ENCODE measurements at places on chromosomes 7 and 10. TPM values are rescaled to one million over a fixed set of nuclear protein-coding genes. Genes with fewer than 3 reads are reported as not detected.

DNA sequence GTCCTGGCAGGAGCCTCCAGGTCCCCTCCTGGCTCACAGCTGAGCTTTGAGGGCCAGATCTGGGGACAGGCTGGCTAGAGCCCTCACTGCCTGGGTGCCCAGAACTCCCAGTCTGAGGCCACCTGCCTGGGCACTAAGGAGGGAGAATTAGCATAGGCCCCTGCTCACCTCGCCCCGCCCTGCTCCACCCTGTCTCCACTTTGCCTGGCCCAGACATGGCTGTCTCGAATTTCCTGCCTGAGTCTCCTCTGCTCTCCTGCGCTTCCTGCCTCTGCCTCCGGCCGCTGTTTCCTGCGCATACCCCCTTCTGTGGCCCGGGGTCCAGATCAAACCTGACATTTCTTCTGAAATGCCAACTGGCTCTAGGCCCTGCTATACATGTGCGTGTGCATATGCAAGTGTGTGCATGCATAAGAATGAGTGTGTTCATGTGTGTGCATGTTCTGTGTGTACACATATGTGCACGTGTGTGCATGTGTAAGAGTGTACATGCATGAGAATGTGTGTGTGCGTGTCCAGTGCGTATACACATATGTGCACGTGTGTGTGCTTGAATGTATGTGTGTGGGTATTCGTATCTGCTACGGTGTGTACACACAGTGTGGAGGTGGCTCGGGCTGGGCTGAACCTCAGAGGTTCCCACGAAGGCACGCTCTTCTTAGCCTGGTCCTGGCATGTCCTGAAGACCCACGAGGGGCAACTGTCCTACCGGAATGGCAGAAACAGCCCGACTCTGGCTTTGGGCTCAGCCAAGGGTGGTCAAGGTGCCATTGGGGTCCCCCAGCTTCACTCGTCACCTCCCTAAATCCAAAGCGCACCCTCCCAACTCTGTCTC, 64.9 kb downstream of the MYL10 start:
- DNase-seq: no peak

- DNase-seq: no peak
Observed at GRCh38 chr10:91033324-91033950, 112.5 kb upstream of the ANKRD1 start.

- DNase-seq: no peak
Observed at GRCh38 chr10:8417631-8418030, 363.1 kb downstream of the GATA3 start.

DNA sequence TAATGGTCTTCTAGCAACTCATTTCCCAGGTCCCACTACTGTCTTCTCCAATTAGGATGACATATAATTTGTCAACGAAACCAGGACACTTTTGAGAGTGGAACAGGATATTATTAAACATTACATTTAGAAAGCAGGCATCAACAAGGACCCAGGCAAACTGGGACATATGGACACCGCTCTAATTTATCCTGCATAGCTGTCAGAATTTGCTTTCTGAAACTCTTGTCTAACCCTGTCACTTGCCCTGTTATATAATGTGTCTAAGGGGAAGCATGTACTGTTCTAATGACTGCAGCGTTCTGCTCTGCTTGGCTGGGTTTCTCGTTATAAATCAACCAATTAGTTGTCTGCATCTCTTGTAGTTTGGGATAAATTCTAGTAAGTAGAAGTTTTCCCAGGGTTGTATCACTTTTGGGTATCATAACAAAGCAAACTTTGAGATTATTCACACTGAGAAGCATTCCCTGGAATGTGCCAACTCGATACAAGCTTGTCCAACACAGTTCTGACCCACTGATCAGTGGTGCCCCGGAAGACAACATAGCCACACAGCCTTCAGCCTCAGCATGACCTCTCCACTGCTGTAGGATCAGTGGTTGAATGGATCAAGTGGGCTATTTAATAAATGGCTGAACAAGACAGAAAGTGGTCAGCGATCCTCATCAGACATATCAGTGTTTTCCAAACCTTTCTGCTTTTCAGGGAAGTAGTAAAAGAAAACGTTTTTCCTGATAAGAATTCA, 228.1 kb downstream of the KIF20B start:
- DNase-seq: no peak

GRCh38 chr7:42068554-42069280, 168.3 kb downstream of the GLI3 start:
- DNase-seq: no peak

- no peak for DNase-seq
Observed at GRCh38 chr10:77041636-77042258, 595.9 kb downstream of the KCNMA1 start.

GRCh38 chr7:71050492-71050891, 81.5 kb upstream of the GALNT17 start:
- no peak for DNase-seq

DNA sequence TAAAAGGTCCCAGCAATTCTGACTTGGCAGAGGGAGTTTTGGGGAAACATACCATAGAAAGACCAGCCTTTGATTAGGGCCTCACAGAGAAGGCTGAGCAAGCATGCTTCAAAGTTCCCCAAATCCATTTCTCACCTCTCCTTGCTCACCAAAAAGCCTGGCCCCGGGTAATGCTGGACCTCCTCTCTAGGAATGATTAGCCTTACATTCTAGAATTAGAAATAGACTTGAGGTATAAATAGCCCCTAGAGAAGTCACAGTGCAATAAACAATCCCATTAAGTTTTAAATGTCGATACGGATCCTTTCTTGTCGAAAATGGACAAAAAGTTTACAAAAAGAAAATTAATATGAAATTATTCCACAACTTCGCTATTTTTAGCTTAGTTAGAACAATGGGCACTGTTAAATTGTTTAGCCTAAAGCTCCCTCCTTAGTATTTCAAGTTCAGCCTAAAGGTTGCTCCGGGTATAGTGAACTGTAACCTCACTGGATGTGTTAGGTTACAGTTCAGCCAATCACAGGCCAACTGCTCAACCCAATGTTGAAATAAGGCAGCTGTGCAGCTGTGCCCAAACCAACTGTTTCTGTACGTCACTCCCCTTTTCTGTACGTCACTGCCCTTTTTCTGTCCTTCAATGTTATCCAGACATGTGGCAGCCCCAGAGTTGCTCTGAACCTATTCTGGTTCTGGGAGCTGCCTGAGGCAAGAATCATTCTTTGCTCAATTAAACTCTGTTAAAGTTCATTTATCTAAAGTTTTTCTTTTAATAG, 7.9 kb upstream of the GSDME start:
- DNase-seq: no peak

DNA sequence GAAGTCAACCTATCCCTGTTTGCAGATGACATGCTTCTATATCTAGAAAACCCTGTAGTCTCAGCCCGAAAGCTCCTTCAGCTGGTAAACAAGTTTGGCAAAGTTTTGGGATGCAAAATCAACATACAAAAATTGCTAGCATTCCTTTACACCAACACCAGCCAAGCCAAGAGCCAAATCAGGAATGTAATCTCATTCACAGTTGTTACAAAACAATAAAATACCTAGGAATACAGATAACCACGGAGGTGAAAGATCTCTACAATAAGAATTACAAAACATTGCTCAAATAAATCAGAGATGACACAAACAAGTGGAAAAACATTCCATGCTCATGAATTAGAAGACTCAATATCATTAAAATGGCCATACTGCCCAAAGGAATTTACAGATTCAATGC, 50.4 kb upstream of the ZNF365 start:
- no peak for DNase-seq

- DNase-seq: no peak
Observed at GRCh38 chr10:131015271-131015670, 296.2 kb downstream of the TCERG1L start.

GRCh38 chr10:61812052-61812721, 89.3 kb upstream of the ARID5B start:
- no peak for DNase-seq

GRCh38 chr7:45699015-45699309, 124.8 kb downstream of the ADCY1 start:
- DNase-seq: no peak

GRCh38 chr7:21076574-21076973, 289.9 kb upstream of the SP8 start:
- DNase-seq: no peak

DNA sequence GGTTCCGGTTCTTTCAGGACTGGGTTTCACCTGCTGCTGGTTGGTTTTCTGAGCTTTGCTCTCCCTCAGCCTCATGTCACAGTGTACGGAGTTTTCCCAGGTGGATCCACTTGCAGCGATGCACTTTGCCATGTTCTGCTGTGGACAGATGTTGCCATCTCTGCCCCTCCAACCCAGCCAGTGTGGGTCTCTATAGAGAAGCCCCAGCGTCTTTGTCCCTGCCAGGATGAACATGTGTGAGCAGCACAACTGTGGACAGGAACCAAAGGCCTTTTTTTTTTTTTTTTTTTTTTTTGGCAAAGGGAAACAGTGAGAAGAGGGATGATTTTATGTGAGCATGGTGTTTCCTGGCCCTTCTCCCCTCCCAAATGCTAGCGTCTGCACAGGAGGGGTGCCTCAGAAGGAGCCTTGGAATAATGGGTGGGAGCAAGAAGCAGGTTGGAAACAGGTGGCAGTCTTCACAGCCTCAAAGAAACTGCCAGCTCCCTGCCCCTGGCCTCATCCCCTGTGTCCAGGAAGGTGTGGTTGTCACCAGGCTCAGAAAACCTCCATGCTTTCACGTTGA, 106.5 kb downstream of the RPS24 start:
- no peak for DNase-seq

DNA sequence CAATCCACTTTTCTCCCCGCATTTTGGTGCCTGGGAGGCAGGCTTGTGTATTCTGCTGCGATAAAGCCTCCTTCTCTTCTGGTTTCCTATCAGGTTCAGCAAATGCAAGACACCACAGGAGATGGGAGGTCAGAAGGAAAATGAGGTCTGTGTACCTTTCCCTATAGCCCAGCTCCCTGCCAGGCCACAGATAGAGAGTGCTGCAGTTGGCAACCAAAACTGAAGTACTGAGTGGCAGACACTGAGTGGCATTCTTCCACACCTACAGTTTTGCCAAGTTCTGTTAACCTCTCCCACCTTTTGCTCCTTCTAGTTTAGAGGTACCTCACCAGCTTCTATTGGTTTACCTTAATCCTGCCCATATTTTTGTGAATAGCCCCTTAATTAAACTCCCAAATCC, 948.4 kb downstream of the SORCS1 start:
- DNase-seq: no peak

GRCh38 chr10:14562218-14563075, 212.2 kb downstream of the FAM107B start:
- no peak for DNase-seq

DNA sequence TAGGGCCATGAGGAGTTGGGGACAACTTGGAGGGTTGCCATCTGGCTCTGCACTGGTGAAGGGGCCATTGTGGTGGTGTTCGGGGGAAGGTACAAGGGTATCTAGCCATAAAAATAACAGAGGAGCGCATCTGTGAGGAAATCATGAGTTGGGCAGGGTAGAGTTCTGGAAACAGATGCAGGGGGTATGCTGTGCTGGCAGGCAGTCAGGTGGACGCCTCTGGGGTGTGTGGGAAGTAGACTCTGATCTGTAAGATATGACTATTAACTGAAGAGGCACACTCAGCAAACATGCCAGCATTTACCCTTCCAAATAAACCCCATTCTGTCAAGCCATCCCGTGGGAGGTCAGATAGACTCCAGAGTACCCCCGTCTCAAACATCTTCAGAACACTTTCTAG, 79.8 kb downstream of the CLEC2L start:
- no peak for DNase-seq

DNA sequence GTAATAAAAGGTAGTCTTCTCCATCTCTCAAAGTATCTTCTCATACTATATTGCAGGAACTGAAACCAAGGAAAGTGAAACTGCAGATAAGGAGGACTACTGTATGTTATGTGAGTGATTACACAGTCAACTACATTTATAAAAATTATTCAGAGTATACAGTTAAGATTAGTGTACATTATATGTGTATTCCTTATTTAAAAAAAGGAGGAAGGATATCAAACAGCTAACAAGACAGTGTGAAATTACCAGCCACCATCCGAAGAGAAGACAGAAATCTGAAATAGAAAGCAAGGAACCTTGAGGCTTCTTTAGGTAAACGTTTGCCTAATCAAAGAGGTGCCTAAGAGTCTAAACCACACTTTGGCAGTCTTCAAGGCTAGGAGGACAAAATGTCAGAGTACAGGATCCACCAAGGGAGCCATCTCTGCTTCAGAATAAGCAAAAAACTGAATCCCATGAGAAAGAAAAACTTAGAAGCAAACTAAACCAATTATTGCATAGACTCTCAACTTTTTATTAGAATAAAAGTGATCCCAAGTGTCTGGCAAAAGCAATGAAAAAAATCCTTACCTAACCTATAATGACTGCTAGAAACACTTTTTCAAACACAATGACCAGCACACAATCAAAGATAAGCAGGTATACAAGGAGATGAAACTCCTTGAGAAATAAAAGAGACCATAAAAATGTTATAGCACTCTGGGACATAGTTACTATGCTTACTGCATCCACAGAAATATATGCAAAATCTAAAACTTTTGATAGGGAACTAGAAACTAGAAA, 6.4 kb downstream of the USP6NL start:
- DNase-seq: no peak

DNA sequence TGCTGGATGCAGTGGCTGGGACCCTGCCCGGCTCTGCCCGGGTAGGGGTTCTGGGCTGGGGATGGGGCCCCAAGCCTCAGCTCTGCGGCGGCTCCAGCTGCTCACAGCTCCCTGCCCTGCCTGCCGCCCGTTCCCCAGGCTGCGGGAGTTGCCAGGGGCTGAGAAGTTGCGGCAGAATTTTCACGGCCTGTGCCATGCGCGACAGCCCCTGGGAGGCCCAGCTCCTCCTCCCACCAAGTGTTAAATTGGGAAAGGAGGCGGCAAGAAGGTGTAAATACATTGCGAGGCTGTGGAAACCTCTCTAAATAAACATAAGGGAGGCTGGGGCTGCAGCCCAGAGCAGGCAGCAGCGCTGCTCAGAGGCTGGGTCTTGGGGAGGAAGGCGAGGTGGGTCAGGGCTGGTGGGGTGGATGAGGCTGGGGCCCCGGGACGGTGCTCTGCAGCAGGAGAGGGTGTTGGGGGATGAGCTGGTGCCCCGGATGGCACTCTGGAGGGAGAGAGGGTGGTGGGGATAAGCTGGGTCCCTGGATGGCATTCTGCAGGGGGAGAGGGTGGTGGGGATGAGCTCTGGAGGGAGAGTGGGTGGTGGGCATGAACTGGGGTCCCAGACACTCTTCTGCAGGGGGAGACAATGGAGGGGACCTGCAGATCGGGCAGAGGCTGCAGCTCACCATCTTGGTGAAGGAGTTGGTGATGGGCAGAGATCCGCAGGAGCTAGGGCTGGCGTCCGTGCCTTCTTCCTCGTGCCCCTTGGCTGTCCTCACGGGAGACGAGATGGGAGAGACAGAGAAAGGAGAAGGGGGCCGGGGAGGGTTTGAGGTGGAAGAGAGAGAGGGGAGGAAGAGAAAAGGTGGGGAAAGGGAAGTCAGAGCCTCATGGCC, 85.5 kb upstream of the GNA12 start:
- DNase-seq: no peak

GRCh38 chr7:158569858-158570323, 17.7 kb downstream of the PTPRN2 start:
- no peak for DNase-seq

Gene PAPSS2
- total RNA-seq: 0.53 TPM

Gene ACHE
- 0.16 TPM for total RNA-seq

Gene TMEM176B
- total RNA-seq: not detected

Gene FOXI2
- not detected for total RNA-seq

Gene MRC1
- 0.14 TPM for total RNA-seq

Gene LUC7L2
- total RNA-seq: 217 TPM
